ENCODE measurements at places on chromosomes 11 and 22. TPM values are rescaled to one million over a fixed set of nuclear protein-coding genes. Genes with fewer than 3 reads are reported as not detected.

DNA sequence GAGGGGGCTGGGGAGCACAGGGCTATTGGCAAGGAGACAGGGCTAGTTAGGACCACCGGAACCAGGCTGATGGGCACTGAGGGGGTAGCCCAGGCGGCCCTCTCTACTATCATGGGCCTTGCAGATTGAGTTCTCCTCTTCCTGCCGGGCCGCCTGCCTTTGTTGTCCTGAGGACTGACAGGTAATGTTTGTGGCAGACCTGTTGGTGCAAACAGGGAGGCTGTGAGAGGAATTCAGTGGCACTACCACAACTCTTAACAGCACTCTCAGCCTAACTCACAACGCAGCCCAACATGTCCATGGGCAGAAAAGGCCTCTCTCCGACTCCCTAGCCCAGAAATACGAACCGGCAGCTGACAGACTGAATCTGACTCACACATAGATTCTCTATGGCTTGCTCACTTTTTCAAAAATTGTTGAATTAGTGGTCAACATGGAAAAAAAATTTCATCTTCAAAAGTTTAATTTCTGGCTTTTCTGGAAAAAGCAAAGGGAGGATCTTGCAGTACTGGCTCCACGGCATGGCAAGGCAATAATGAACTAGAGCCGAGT is 11.4 kb downstream of the KCNJ5 start:
- DNase-seq, result no peak

DNA sequence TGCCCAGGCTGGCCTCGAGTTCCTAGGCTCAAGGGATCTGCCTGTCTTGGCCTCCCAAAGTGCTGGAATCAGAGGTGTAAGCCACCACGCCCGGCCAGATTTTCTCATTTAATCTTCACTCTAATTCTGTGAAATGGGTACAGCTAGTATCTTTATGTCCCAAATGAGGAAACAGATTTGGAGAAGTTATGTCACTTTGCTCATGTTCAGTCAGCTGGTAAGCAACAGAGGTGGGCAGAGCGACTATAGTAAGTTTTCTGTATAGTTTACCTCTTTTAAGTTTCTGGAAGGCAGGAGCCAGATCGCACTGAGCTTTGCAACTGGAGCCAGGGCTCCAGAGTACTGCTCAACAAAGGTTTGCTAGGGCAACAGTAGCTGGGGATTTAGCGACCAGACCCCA is 33.2 kb downstream of the RCOR2 start:
- DNase-seq, result no peak

DEUP1 gene
- not detected for total RNA-seq

GRCh38 chr11:99406345-99406744 is 385.6 kb downstream of the CNTN5 start:
- no peak for DNase-seq

- no peak for DNase-seq
Observed at GRCh38 chr22:40240160-40240559, 62.4 kb downstream of the TNRC6B start.

- no peak for DNase-seq
Observed at GRCh38 chr22:49935561-49935960, 17.1 kb downstream of the CRELD2 start.

DNA sequence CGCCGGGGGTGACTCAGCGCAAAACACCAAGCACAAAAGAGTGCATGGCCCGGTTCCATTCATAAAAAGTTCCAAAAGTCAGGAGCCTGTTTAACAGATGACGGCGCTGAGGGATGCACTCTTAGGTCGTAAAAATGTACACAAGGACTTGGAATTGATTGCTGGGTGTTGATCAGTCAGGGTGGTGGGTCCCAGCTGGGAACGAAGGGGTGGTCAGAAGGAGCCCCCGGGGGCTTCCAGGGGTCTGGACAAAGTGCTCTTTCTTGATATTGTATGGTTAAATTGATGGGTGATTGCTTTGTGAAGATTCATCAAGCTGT is 20.7 kb downstream of the IFITM10 start:
- DNase-seq, result no peak

- no peak for DNase-seq
Observed at GRCh38 chr11:14642873-14643696, 519 bp upstream of the PDE3B start.

IPO7 gene
- total RNA-seq, result 64.8 TPM

- DNase-seq, result no peak
Observed at GRCh38 chr22:39808081-39808480, 85.5 kb downstream of the ENTHD1 start.
